ENCODE measurements at places on chromosomes 4 and X. TPM values are rescaled to one million over a fixed set of nuclear protein-coding genes. Genes with fewer than 3 reads are reported as not detected.

The ITGB1BP2 gene
- 2.0 TPM for total RNA-seq

The IGSF1 gene
- total RNA-seq: not detected

The BTC gene
- not detected for total RNA-seq

The ETDA gene
- not detected for total RNA-seq

The STARD8 gene
- total RNA-seq: 3.2 TPM

The PRSS12 gene
- total RNA-seq: 0.46 TPM

The CDK16 gene
- 72.2 TPM for total RNA-seq

The UBE2K gene
- 20.2 TPM for total RNA-seq

The DCAF12L2 gene
- total RNA-seq: 0.30 TPM

The CCDC120 gene
- total RNA-seq: 0.61 TPM

The ENPEP gene
- not detected for total RNA-seq

The PNMA5 gene
- not detected for total RNA-seq

The GJB1 gene
- total RNA-seq: not detected

The AREG gene
- 0.32 TPM for total RNA-seq

The MAGEA12 gene
- total RNA-seq: not detected

The MRPS18C gene
- total RNA-seq: 35.4 TPM

The NMU gene
- not detected for total RNA-seq

The NR0B1 gene
- total RNA-seq: under 0.01 TPM

The TMEM271 gene
- total RNA-seq: not detected

The RBM46 gene
- total RNA-seq: not detected

The GYPB gene
- total RNA-seq: not detected

The MAGEA11 gene
- total RNA-seq: not detected

The FAM47B gene
- total RNA-seq: not detected

The CCDC110 gene
- total RNA-seq: under 0.01 TPM

The DKC1 gene
- total RNA-seq: 81.2 TPM

The SPANXN3 gene
- total RNA-seq: not detected

The KLF8 gene
- not detected for total RNA-seq

The PDLIM5 gene
- 185 TPM for total RNA-seq

The GAGE1 gene
- not detected for total RNA-seq

The VGLL1 gene
- not detected for total RNA-seq

The GPM6B gene
- 2.3 TPM for total RNA-seq

The TEX13C gene
- not detected for total RNA-seq

The NAT8L gene
- total RNA-seq: 0.32 TPM

The PFKFB1 gene
- not detected for total RNA-seq

The ERCC6L gene
- 4.2 TPM for total RNA-seq

The TKTL2 gene
- not detected for total RNA-seq

The NWD2 gene
- not detected for total RNA-seq

The PDLIM3 gene
- total RNA-seq: 58.5 TPM

The TCEAL6 gene
- total RNA-seq: not detected

The STOX2 gene
- total RNA-seq: under 0.01 TPM

The PPEF1 gene
- total RNA-seq: not detected

The XAGE1A gene
- not detected for total RNA-seq

The VEGFD gene
- total RNA-seq: 0.32 TPM

The SGMS2 gene
- total RNA-seq: 86.9 TPM

All from epithelial cell of umbilical artery (primary cell).